ENCODE measurements at places on chromosomes 13 and 19.

DNA sequence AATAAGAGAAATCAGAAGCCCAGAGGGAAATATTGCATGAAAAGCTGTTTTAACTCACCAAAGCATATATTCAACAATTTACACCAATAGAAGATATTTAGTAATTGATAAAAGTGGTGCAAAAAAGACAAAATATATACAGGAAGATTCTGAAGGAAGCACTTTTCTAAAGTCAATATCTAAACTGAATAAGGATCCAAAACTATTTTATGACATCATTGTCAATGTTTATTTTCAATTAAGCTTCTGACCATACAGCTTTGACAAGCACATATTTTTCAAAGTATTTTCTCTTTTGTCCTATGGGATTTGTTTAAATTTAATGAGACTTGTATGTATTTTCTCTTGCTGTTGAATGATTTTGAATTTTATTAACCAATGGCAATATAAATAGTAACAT lies 1716.1 kb downstream of the OLFM4 start:
- DNase-seq: no peak

DNA sequence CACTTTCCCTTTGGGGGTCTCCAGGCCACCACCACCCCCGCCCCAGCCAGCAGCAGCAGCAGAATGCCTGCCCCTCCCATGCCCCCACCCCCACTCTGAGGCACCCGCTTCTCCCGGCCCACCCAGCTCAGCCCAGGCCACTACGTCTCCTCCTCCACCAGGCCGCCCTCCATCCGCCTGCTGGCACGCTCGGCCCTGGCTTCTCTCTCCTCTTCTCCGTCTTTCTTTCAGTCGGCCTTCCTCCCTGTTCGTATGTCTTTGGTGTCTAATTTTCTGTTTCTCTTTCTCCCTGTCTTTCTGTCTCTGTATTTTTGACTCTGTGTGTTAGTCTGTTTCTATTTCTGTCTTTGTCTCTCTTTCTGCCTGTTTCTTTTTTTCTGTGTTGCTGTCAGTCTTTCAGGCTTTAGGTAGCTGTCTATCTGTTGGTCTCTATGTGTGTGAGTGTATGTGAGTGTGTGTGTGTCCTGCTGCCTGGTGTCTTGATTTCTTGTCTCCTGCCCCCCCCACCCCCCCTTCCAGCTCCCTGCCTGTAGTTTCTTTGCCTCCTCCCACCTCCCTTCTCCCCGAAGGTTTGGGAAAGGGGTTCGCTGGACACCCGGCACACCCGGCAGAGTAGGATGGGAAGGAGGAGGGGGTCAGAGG lies at the start of gene LGI4:
LGI4 (minus strand) TSS at position 459 of the 642 bp plus-strand sequence; CDS start at position 80, 379 bp downstream.
- no peak for DNase-seq

- no peak for DNase-seq
These were observed 173.9 kb upstream of the UBL3 start for GRCh38 chr13:30024125-30024865.

GRCh38 chr19:19997656-19998268 lies 41.5 kb downstream of the ZNF682 start:
- DNase-seq: no peak

- DNase-seq: no peak
These were observed 13.3 kb downstream of the DACH1 start for GRCh38 chr13:71853725-71854124.

DNA sequence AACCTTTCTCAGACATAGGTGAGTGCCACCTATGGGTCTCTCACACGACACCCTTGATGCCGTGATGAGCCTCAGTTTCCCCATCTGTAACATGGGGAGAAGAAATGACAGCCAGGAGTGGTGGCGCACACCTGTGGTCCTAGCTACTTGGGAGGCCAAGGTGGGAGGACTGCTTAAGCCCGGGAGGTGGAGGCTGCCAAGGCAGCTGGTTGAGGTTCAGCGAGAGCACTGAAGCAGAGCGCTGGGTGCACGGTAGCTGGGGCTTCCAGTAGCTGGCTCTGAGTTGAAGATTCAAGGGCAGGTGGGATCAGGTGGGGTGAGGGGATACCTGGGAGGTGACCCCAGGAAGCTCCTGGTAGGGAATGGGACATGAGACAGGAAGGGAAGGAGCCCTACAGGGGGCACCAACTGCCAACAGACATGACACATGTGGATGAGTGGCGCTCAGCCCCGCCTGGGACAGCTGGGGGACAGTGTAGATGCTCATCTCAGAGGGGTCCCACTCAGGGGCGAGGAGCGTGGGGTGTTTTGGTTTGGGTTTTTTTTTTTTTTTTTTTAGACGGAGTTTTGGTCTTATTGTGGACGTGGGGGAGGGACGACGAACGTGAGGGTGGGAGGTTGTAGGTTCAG lies 6.5 kb upstream of the SSBP4 start:
- DNase-seq: no peak

DNA sequence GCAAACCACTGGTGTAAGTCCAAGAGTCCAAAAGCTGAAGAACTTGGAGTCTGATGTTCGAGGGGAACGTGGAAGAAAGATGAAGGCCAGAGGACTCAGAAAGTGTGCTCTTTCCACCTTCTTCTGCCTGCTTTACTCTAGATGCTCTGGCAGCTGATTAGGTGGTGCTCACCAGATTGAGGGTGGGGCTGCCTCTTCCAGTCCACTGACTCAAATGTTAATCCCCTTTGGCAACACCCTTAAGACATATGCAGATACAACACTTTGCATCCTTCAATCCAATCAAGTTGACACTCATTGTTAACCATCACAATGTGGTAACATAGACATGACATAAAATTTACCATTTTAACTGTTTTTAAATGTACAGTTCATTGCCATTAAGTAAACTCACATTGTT lies 249.5 kb downstream of the COG6 start:
- no peak for DNase-seq

- peak; percentile 32 for DNase-seq
These were observed 1.3 kb downstream of the PMIS2 start for GRCh38 chr19:35587321-35587720.

DNA sequence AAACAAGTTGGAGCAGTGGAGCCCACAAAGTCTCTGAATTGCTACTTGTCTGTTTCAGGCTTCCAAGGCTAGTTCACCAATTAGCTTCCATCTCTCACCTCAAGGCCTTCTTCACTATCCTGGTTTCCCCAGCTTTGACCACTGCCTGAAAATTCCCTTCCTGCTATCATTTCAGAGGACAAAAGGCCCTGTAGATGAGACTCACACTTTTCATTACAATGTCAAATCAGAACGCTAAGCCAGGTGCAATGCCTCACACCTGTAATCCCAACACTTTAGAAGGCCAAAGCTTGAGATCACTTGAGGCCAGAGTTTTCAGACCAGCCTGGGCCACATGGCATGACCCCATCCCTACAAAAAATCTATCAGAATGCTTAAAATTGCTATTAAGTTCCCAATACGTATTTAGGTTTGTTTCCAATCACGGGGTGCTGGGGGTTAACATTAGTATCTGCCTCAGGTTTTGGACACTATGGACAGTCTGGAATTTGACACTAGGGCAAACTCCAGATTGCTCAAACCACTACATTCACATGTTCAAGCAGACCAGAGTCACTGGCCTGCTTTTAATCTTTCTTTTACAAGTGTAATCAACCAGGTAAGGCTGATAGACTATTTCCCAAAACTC lies 5.5 kb downstream of the TPT1 start:
- no peak for DNase-seq

GRCh38 chr13:18943273-18943672 lies 238.4 kb downstream of the TUBA3C start:
- DNase-seq: no peak
